A172 (cell line): ENCODE measurements at places on chromosomes 2 and 18. TPM values are rescaled to one million over a fixed set of nuclear protein-coding genes. Genes with fewer than 3 reads are reported as not detected.

GRCh38 chr2:82411071-82411470, 2048.0 kb downstream of the SUCLG1 start:
- DNase-seq, result no peak

- no peak for DNase-seq
Measured at GRCh38 chr2:173394091-173394974, 39.7 kb downstream of the CDCA7 start.

DNA sequence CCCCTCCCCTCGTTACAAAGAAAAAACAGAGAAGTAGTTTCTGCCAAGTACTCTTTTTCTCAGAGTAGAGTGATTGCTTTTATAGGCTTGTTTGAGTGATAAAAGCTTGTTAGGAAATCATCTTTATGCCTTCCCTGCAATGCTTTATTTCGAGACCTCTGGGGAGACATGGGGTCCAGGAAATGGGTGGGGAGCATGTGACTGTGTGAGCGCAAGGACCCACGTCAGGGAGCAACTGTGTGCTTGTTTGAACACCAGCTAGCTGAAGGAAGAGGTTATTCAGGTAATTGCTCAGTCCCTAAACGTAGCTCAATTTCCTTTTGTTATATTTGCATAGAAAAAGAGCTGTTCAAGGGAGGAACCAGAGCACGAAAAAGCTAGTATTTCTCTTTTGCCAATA, 187.3 kb downstream of the FAM210A start:
- DNase-seq, result no peak

DNA sequence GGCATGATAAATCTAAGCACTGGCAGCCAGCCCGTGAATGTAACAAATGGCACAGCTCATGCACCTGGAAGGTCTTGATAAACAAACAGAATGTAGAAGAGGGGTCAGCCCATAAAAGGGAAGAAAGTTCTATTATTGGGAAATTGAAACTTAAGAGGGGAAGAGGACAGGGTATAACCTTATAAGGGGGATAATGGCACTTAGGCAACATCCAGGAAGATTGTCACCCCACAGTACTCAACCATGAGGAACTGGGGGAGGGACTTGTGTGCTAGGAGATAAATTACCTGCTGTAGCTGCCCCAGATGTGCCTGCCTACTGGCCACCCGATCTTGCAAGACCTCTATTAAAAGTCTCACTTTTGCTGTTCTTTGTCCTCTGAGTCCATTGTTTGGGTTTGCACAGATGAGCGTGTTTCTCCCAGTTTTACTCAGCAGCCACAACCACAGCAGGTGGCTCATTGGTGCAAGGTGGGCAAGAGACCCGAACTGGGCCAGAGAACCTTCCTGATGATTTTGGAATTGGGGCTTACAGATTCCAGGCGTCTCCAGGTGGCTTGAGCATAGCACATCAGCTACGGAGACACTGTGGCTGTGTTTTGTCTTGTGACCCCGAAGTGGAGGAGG, 79.0 kb upstream of the TAF1B start:
- DNase-seq, result no peak

GRCh38 chr18:69469444-69469919, 68.8 kb downstream of the DOK6 start:
- DNase-seq, result peak; percentile 44

DNA sequence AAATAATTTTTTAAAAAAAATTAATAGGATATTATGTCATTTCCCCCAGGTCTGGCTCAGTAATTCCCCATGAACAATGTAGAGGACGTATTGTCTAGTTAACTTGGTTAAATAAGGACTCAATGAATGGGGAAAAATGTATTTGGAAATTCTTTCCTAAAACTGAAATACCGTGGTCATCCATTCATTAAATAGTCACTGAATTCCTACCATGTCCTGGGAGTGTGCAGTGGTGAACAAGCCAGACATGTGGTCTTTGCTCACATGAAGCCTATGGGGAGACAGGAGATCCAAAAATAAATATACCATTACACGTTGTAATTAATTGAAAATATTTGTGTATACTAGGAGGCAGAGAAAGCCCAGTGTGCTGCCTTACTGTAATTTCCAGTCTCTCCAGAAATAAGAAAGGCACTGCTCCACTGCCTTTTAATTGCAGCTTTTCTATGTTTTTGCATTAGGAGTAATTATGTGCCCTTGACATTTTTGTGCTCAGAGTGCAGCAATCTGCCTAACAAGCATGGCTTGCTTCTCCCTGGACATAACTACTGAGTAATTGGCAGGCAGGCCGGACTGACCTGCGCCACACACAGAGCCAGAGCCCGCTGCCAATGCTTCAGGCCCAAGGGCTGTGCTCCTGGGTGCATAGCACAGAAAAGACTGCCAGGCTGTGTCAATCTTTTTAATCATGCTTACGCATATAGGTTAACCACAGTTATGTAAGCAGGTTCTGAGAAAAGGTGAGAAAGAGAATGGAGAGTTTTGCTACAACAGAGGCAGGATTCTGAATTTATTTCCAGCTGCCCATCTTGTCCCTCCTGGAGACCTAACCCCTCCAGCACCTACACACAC, 22.2 kb upstream of the TTC39C start:
- no peak for DNase-seq

DNA sequence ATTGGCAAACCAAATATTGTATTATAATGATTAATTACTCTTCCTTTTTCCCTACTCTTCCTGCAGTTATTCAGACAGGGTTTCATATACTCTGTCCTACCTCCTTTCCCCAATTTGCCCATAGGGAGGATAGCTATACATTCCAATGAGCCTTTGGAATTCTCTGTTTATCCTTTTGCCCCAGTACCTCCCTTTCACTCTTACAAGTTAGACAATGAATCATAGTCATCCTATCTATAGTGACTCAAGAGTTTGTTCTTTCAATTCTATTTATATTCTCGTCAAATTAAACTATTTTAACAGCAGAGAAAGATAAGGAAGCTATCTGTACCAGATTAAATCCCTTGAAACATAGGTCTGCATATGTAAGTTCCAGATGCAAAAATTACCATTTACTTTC, 437.5 kb downstream of the NR4A2 start:
- peak; percentile 48 for DNase-seq

DNA sequence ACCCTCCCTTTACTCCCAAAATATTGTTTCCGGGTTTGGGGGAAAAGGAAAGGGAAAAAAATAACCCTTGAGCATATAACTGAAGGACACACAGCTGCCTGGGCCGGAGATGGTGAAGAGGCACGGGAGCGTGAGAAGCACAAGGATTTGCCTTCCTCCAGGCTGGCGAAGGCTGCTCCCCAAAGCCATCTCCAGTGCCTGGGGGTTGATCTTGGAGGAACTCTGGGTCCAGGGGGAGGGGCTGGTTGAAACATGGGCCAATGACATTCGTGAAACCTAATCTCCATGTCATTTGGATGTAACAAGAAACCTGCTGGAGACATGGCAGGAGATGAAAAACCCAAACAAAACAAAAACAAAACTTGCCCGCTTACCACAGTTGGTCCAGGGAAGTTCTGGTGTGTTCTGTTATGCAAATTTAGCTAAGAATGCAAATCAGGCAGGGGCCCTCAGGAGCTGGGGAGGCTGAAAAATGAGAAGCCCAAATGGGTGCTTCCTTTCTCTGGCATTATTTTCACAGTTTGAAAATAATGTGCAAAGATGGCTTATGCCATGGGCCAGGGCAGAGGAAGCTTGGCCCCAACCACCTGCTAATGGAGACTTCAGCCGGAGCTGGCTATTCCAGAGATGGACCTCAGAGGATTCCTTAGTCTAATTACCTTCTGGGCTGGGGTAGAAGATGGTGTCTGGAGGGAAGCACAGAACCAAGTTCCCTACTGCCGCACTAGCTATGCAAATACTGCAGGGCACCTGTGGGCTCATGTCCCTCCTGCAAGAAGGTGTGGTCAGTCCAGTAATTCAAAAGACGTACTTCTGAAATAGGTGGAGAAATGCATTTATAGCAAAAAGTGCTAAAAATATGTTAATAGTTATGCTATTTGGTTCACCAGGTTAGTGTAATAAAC, 180.9 kb downstream of the BCL2 start:
- DNase-seq, result no peak

GRCh38 chr2:197245829-197246804, 64.5 kb downstream of the ANKRD44 start:
- no peak for DNase-seq

- DNase-seq, result peak; percentile 29
Measured at GRCh38 chr18:74652392-74652988, 54.8 kb downstream of the ZNF407 start.

DNA sequence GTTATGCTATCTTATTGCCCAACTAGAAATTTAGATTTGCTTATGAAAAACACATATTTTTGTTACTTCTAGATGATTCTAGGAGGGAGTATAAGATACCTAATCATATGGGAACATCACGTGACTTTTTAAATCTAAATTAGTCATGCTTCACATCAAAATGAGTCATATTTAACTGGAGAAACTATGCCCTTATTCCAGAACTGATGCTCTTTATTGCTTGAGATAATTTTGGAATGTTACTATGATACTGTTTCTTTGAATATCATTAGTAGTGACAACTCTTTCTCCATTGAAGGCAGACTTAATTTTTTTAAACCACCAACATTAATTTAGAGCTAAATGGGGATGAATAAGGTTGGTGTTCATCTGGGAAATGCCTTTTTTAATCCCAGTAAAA, 19.9 kb upstream of the ELAC1 start:
- DNase-seq, result peak; percentile 23

GRCh38 chr2:9768388-9768787, 74.9 kb upstream of the TAF1B start:
- DNase-seq, result no peak

- DNase-seq, result no peak
Measured at GRCh38 chr2:98759827-98760625, 29.1 kb upstream of the MGAT4A start.

DNA sequence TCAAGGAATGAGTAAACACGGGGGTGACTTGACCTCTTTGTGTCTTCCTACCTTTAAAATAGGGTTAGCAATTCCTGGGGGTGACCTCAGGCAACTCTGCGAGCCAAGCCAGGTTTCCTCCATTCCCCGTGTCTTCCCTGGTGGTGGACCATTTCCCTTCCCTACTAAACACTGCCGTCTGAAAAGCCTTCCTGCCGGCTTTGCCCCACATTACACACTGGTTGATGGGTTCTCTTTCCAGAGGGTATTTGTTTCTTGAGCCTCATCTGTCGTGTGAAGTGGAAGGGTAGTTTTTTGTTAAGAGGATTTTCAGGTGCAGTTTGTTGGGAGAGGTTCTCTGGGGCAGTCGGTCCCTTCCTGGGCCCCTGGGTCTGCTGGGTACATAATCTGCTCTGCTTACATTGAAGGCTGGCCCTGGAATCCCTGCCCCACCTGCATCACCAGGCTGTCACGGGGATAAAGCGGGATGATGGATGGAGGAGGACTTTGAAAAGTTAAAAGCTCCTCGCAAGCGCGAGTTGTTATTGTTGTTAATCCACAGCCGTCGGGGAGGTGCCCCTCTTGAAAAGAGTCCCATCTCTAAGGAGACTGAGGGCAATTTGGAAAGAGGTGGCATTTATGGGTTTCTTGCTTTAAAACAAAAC, 175.4 kb upstream of the SPRED2 start:
- DNase-seq, result no peak

- no peak for DNase-seq
Measured at GRCh38 chr18:76855594-76855993, 33.2 kb downstream of the ZNF236 start.

DNA sequence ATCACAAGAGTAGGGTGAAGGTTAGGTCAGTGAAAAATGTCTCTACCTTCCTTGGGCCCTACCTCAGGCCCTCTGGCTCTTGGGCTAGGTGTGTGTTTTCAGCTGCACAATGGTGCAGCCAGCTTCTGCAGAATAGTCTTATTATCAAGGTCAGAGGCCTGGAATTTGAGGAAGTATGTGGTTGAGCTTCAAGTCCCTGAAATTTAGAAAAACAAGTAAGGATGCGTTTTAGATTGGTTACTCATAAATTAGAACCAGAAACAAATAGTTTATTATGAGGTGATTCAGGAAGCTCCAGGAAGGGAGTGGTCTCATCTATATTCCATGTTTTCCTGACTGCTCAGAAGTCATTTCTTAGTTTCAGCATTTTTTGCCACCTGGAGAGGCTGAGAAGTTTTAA, 204.2 kb upstream of the CELF4 start:
- DNase-seq, result no peak

GRCh38 chr2:16727256-16727655, 61.6 kb upstream of the CYRIA start:
- DNase-seq, result no peak

GRCh38 chr18:49061239-49061990, 110.7 kb upstream of the SMAD7 start:
- DNase-seq, result no peak

DNA sequence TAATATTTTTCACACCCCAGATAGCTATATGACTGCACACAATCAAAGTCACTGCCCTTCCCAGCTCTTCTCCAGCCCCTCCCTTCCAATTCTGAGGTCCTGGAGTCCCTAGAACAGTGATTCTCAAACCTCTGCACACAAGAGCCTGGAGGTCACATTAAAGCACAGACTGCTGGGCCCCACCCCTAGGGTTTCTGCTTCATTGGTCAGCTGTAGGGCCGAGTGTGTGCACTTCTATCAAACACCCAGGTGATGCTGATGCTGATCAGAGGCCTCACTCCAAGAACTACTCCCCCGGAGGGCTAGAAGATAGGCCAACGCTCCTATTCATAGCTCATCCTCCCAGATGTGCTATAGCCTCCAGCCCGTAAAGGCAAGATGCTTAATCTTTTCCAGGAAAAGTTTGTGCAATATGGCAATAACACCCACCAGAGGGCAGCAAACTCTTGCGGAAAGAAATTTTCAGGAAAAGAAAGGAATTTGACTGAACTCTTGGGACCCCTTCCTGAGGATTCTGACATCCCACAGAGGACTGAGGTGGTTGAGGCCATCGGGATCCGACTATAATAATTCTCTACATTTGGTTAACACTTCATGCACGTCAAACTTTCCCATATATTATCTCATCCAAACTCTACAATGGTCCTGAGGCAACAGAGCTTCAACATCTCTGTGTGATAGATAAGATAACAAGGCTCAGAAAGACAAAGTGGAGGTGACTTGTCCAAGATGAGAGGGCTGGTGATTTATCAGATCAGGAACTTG, 194.2 kb upstream of the PKDCC start:
- peak; percentile 50 for DNase-seq

GRCh38 chr2:98975611-98976010, 39.6 kb upstream of the CRACDL start:
- no peak for DNase-seq

- no peak for DNase-seq
Measured at GRCh38 chr2:195672674-195673073, 15.6 kb downstream of the SLC39A10 start.

Gene INSIG2
- 9.3 and 11.8 TPM in 2 replicates for total RNA-seq

Gene UGT1A5
- not detected in 2 replicates for total RNA-seq

Gene LONRF2
- total RNA-seq, result 5.0 and 6.0 TPM in 2 replicates

Gene LYG2
- not detected in 2 replicates for total RNA-seq

Gene NEU4
- 0.22 TPM in 1 of 2 replicates, not detected in the other for total RNA-seq

Gene BMP10
- 0.46 TPM in 1 of 2 replicates, not detected in the other for total RNA-seq

Gene ACVR1C
- not detected in 2 replicates for total RNA-seq

Gene MFSD2B
- 0.24 TPM in 1 of 2 replicates, not detected in the other for total RNA-seq

Gene KATNAL2
- 3.7 and 5.1 TPM in 2 replicates for total RNA-seq
